ENCODE measurements at places on chromosomes 5 and 9.

DNA sequence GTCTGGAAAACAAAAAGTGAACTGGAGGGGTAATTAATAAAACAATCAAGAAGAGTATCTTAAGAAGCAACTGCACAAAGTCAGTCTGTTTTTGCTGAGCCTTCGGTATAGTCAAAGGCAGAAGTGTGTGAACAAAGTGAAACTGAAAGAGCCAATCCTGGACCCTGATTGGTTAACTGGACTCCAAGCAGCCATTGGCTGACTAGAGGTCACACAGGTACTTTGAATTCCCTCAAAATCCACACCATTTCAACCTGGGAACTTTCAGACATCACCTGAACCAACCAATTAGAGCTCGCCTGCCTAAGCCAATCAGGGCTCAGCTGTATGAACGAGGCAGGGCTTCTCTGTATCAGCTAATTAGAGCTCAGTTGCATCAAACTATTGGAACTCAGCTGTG is 286.7 kb downstream of the TLE4 start:
- peak; percentile 3 for DNase-seq

DNA sequence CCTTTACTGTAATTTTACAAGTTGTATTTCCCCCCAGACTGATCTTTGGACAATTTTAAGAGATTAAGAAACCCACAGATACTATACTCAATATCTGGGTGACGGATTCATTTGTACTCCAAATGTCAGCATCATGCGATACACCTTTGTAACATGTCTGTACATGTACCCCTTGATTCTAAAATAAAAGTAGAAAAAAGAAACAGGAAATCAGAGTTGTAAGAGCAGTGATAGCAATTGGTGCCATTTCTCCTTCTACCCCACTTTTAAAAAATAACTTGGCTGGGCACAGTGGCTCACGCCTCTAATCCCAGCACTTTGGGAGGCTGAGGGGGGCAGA is 116.9 kb downstream of the FGF1 start:
- DNase-seq: no peak

GRCh38 chr5:39816156-39816845 is 391.5 kb upstream of the DAB2 start:
- DNase-seq: no peak

DNA sequence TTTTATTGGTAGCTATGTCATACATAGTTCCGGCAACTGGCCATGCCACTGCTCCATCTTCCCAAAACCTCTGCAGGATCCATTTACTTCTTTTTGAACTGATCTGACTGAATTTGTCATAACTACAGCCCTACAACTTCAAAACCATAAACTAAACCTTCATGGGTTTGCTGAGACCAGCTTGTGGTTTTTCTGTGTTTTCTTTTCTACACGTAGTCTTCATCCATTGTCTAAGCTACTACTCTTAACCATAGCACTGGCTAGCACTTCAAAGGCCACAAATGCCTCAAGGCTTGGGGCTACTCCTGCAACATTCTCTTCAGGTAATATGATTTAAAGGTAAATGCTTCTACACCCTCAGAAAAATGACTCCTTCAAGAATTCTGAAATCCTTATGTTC is 9.0 kb upstream of the KIF2A start:
- no peak for DNase-seq

- DNase-seq: no peak
Observed at GRCh38 chr5:159525117-159525516, 194.8 kb upstream of the IL12B start.

DNA sequence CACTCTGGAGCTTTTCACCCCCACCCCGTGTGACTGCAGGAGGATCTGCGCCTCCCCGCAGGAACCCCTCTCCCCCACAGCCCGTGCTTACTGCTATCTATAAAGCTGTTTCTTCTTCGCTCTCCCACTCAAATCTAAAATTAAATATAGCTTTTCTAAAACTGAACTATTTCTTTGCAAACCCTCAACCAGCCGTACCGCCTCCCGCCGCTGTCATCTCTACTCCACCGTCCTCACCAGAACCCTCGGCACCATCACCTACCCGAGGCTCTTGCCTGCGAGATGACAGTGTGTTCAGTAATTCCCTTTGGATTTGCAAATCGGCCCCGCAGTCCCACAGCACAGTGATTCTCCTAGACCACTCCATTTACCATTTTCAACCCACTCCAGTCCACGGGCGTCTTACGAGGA is 13.6 kb downstream of the LPCAT1 start:
- DNase-seq: no peak

DNA sequence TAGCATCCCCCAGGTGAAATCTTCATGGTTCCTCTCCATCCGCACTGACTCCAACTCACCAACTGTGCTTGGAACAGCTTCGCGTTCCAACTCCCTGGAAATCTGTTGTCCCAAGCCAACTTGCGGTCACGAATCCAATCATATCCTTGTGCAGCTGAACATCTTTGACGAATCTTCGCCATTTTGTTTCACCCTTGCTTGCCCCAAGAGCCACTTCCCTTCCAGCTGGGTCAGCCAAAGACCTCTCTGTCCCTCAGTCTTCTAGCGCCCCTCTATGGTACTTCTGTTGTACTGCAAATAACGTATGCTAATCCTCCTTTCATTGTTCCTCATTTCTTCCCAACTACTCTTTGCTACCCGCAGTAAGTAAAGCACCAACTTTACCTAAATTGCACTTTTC is 61.0 kb upstream of the TARS1 start:
- DNase-seq: peak; percentile 12

- no peak for DNase-seq
Observed at GRCh38 chr5:179168664-179169063, 108.5 kb downstream of the ZNF354C start.

DNA sequence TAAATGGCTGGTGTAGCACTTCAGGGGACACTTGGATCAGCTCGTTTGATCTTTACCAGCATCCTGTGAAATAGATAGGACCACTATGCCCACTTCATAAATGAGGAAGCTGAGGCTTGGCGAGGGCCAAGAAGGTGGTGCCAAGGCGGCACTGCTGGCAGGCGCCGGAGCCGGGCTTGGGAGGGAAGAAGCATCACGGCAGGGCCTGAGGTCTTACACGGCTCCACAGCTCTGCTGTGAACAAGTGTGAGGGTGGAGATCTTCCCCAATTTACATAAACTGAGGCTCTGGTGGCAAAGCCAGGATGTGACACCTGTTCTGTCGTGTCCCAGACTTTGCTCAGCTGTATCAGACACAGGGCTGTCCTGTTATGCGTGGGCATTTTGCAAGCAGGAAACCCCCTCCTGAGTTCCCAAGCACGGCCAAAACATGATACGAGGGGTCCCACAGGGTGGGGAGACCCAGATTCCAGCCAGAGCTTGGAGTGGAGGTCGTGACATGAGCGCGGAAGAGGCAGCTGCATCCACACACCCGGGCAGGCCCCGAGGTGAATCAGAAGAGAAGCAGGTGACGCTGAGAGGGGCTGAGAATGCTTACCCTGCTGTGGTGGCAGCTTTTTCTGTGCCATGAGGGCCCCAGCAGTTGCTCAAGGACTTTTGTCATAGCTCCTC is 117.5 kb upstream of the BOD1 start:
- peak; percentile 89 for DNase-seq

DNA sequence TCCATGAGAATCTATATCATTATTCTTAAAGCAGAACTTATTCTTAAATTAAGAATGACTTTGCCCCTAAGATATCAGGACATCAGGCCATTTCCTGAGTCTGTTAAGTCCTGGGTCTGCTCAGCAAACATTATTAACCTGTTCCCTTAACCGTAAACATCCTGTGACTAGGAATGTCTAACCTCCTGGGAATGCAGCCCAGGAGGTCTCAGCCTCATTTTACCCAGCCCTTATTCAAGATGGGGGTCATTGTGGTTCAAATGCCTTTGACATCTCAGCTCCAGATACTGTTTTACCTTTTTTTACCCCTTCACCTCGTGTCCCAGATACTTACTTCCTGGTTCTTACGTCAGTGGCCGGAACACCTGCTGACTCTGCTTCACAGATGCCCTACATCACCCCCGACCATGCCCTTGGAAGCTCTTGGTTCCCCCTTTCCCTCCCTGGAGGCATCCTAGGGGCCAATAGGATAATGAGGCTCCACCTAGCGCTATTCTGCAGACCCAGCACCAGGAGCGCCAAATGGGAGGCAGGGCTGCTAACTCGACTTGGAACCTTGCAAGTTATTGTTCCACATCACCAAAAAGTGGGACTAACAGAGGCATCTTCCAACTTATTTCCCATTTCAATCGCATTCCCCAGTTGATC is 182.5 kb downstream of the MED10 start:
- peak; percentile 16 for DNase-seq

DNA sequence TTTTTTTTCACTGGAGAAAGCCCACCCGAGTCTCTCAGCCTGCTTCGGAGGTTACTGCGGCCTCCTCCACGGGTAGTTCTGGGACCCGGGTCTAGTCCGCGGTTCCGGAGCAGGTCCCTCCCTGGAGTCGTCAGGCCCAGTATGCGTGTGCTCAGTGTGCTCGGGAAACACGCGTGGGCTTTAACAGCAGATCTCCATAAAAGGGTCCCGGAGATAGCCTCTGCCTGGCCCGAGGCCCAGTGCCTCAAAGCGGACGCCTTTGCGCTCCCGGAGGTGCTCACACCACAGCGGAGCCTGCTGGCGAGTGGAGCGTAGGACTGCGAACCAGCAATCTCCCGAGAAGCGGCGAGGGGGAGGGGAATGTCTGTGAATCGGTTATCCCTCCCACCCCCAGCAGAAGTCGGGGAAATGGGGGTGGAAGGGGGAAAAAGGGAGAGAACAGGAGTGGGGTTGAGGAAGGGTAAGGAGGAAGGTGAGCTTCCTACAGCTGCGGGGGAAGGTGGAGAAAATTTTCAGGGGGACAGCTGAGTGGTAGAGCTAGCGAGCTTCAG is 28.7 kb downstream of the CDKN2A start:
- DNase-seq: peak; percentile 91

DNA sequence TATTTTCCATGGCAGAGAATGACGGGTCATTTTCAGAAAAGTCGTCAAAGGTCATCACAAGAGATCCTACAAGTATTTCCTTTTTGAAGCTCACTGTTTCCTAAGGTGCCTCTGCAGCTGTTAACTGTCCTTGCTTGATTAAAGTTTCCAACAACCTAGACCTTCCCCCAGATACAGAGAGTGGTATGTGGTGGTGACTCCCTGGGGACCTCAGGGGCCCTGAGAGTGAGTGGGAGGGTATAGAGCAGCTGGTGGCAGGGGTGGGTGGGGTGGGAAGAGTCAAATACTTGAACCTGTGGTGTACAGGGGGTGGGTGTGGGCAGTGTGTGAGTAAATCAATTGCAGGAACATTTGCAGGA is 1.6 kb upstream of the CD72 start:
- no peak for DNase-seq

DNA sequence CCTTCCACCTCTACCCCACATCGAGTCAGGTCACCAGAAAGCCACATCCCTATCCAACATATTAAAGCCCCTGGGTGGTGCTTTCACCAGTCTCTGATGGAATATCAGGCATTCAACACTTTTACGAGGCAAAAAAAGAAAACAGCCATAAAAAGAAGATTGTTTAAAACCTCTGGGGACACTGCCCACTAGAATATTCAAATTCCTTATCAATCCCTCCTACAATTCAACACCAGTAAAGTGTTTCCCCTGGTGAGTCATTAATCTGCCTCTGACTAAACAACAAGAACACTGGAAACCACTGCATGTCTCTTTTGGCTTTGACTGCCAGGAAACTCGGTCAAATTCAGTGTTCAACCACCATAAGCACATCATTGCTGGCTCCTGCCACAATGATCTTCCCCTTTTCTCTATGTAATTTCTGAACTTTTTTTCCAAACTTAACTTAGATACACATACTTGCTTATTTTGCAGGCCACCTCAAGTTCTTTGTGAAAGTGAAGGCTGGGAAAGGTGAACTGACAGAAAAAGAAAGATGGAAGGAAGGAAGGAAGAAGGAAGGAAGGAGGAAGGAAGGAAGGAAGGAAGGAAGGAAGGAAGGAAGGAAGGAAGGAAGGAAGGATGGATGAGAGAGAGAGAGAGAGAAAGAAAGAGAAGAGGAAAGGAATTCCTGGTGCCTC is 105.3 kb downstream of the PAX5 start:
- DNase-seq: no peak

- DNase-seq: peak; percentile 43
Observed at GRCh38 chr5:151451626-151452520, 4.5 kb downstream of the SLC36A1 start.

DNA sequence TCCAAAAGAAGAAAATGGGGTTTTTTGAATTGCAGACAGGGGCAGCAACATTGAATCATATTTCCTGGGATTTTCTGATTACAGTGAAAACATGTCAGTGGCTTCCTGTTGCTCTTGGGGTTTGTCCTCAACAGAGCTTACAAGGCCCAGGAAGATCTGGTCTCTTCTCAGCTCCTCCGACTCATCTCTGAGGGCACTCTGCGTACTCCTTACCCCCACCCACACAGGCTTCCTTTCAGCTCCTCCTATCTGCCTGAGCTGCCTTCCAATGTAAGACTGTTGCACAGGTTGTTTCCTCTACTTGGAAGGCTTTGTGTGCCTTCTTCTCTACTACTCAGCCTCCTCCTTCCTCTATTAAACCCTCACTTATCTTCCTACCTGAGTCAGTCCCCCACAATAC is 245.1 kb upstream of the MEF2C start:
- peak; percentile 13 for DNase-seq

GRCh38 chr5:178203670-178204181 is 607 bp upstream of the HNRNPAB start:
- DNase-seq: peak; percentile 72

DNA sequence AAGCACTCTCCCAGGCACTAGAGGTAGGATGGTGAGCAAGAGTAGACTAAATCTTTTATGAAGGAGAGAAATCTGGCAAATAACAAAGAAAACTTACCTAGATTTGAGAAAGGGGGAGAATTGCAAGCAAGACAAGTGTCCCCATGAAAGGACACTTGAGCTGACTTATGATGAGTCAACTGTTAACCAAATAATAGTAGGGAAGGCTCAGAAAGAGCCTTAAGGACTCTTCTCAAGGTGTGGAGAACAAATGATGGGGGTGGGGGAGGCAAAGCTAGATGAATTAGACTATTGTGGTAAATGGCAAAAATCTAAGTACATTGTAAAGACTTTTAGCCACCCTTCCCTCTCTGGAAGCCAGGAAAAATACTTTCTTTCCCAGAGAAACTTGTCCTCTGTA is 77.6 kb upstream of the RASA1 start:
- peak; percentile 17 for DNase-seq

GRCh38 chr9:113163001-113163400 is 12.2 kb downstream of the SLC31A2 start:
- no peak for DNase-seq

DNA sequence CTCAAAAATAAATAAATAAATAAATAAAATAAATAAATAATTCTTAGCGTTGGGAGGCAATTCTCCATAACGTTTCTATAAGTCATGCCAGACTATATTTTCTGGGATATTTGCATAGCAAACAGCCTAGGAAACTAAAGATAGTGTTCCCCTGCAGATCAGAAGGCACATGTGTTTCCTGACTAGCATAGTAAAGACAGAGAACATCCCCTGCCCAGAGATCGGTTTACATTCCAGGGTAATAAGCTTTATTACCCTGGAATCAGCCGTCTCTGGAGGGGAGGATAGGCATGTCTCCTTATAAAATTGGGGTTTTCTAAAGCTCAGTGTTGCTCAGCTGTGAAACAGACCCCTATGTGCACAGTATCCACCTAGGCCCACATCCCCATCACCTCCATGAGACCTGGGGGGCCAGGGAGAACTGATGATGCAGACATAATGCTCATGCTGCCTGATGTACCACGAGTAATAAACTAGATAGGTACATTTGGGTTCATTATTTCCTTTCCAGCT is 36.9 kb upstream of the IFNK start:
- no peak for DNase-seq

Data from DMS53 (cell line).